RCC 7860 (cell line): ENCODE measurements at places on chromosomes 2 and 18.

DNA sequence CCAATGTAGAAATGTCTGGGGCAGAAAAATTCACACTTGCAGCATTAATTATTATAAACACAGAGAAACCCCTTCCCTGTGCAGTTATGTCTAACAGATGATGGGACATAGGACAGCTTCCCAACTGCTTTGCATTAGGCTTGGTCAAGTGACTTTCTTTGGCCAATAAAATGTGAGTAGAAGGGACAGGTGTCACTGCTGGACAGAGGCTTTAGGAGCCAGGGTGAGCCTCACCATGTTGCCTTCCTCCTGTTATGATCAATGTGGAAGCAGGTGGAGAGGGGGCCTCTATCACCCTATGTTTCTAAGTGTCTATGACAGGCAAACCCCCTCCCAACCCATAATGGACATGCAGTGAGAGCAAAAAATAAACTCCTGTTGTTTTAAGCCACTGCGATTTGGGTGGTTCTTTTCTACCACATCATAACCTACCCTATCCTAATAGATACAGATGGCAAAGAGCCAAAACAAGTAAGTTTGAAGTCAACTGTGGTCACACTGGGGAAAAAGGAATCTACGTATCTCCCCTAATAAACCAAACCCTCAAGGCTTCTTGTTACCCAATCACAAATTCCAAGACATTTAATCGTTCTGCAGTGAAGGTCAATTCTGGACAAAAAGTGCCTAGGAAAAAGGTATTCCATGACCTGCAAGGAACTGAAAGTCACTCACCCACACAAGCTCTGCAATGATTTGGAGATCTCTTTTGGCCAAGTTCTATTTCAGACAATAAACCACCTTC is 28.6 kb upstream of the POU3F3 start:
- no peak for DNase-seq

DNA sequence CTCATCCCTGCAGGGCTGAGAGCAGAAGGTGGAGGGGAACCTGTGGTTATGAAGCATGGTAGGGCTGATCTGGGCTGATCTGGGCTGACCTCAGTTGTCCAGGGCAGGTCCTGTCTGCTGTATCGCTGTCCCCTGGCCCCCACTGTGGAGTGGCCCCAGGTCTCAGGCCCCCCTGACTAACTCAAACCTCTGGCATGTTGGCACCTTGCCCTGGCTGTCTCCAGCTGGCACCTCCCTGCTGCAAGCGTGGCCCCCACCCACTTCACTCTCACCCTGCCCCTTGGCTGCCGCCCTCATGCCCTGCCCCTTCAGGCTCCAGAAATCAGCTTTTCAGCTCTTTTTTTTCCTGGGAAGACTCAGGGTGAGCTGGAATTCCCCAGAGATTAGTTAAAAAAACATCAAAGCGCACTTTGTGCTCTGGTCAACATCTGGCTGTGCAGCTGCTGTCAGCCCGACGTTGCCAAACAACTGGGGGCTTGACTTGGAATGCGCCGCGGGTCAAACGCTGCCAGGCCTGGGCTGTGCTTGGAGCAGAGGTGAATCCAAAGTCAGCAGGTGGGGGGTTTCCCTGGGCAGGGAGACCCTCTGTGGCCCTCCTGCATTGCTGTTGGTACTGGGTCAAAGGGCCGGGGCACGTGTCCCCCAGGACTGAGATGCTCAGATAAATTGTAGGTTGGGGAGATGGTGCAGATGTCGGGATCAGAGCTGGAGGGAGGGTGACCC is 173.8 kb upstream of the HDAC4 start:
- no peak for DNase-seq

GRCh38 chr2:68100189-68100588 is 37.4 kb upstream of the C1D start:
- no peak for DNase-seq

DNA sequence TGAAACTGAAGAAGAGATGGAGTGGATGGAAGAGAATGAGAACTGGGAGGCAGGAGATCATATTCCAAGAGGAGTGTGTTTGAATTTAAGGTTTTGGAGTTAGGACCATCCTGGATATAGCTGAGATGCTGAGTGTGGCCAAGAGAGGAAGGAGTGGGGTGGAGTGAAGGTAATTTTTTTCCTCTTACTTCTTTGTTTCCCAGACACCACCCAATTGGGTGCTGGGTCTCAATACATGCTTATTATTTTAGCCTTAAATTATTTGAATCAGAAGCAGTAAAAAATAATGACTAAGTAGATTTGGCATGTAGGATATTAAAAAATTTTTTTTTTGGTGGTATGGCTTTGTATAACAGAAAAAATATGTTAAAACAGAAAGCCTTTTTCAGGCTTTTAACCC is 39.3 kb downstream of the PMAIP1 start:
- DNase-seq = no peak

- no peak for DNase-seq
Observed at GRCh38 chr2:20797096-20797495, 25.8 kb downstream of the LDAH start.

DNA sequence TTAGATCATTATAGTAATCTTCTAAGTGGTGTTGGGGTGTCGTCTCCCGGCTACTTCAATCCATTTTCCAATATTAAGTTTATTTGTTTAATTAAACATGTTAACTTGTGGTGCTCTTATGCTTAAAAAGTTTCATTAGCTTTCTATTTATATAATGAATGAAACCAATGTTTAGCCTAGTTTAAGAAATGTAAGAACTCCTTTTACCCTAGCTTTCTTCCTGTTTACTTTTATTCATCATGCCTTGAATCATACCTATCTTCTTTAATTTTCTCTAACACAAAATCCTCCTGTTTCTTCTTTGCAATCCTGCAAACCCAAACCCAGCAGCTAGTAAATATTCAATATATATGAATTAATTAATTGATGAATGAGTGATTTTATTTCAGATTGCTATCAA is 1276.7 kb upstream of the PIK3C3 start:
- no peak for DNase-seq

GRCh38 chr2:2131075-2131789 is 199.8 kb downstream of the MYT1L start:
- DNase-seq = no peak

- no peak for DNase-seq
Observed at GRCh38 chr2:102544182-102544581, 71.2 kb downstream of the SLC9A4 start.

DNA sequence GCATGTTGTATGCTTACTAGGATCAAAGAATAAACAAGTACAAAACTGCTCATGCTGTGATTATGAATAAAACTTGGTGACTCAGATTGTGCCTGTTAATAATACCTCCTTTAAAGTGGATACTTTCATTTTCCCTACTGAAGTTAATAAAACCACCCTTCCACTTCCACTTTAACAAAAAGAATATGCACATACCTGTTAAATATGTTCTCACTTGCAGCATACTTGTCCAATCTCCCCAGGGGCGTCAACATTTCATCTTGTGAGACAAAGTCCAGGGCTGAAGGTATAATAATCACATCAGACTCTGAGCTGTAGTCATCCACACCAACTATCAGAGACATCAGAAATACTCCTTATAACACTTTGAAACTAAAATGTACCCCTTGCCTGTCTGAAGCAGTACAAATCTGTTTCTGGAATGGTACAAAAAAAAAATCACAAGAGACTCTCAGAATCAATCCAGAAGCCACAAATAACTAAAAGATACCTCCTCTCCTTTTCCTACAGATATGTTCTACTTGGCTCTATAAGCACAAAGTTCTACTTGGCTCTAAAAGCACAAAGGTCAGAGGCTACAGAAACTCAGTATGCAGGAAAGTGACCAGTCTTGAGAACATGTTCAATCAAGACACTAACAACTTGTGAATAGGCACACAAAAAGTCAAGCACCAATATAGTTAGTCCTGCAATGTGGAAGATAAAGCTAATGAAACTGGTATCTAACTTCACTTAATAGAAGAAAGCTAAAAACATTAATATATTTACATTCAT is 19.3 kb downstream of the PPP4R1 start:
- no peak for DNase-seq

- DNase-seq = no peak
Observed at GRCh38 chr2:230330725-230331124, 3.7 kb downstream of the SP140L start.

GRCh38 chr2:37733251-37733650 is 61.8 kb upstream of the CDC42EP3 start:
- DNase-seq = no peak

DNA sequence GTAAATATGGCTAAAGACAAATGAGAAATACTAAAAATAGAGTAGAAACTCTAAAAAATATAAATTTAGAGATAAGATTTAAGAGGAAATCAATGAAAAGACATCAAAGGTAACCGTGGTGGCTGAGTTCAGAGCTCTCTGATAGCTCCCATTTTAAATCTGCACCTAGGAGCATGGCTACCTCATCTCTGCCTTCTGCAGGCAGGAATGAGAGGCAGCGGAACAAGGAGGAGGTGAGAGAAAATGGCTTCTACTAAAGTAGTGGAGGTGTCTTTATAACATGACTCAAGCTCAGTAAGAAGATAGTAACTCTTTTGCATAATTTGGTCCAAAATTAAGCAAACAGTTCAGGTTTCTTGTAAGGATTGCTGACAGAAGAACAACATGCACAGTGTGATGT is 758.7 kb upstream of the FSHR start:
- no peak for DNase-seq

GRCh38 chr2:29841386-29842004 is 79.9 kb downstream of the ALK start:
- peak; percentile 27 for DNase-seq

- no peak for DNase-seq
Observed at GRCh38 chr2:112756207-112756606, 8.2 kb downstream of the CKAP2L start.

- no peak for DNase-seq
Observed at GRCh38 chr2:37708146-37708545, 36.7 kb upstream of the CDC42EP3 start.

DNA sequence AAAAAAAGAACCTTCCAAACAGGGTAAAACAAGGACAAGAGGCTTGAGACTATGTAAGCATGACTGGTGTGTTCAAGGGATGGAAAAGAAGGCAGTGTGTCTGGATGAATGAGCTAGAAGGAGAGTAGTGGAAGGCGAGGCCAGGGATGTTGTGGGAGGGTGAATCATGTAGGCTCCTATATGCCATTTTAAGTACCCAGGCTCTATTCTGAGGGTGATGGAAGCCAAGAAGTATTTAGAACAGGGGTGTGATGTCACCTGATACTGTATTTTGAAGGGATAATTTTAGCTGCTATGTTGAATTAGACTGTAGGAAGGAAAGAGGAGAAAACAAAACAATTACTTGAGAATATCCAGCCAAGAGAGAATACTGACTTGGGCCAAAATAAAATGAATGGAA is 524.7 kb upstream of the CRIM1 start:
- DNase-seq = no peak
